ENCODE measurements at places on chromosomes 16 and 17.

- DNase-seq = no peak
Observed at GRCh38 chr17:34665150-34665806, 85.9 kb downstream of the TMEM132E start.

GRCh38 chr16:79439901-79440300 lies 160.6 kb downstream of the MAF start:
- no peak for DNase-seq

- DNase-seq = no peak
Observed at GRCh38 chr17:58985971-58986370, 120.7 kb downstream of the TRIM37 start.

- DNase-seq = no peak
Observed at GRCh38 chr17:32256012-32256700, 9.5 kb upstream of the RHBDL3 start.

GRCh38 chr17:77636835-77637817 lies 321.4 kb upstream of the TNRC6C start:
- DNase-seq = no peak

DNA sequence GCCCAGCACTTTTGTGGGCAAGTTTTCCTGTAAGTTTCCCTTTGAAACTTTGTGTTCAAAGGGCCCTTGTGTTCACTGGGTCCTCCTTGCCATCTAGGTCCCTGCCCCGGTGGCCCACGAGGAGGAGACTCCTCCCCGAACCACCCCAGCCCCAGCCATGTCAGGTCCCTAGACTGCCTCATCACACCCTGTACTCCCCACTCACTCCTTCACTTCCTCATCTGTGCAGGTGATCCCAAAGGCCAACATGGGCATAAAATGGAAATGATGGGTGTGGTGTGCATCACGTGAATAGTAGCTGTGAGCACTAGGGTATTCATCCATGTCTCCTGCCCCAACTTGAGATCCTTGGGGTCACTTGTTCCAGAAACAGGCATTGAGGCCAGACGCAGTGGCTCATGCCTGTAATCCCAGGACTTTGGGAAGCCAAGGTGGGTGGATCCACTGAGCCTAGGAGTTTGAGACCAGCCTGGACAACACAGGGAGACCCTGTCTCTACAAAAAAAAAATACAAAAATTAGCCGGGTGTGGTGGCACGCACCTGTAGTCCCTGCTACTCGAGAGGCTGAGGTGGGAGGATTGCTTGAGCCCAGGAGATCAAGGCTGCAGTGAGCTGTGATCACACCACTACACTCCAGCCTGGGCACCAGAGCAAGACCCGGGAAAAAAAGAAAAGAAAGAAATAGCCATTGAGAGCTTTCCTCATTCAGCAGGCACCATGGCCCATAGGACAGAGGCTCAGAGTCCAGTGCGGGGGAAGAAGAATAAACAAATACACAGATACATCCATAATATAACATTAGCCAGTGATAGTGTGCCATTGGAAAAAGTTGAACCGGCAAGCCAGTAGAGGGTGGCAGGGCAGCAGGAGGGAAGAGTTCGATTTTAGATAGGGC lies 74.5 kb downstream of the KATNIP start:
- no peak for DNase-seq

- DNase-seq = no peak
Observed at GRCh38 chr17:32835291-32835761, 41.6 kb downstream of the MYO1D start.

DNA sequence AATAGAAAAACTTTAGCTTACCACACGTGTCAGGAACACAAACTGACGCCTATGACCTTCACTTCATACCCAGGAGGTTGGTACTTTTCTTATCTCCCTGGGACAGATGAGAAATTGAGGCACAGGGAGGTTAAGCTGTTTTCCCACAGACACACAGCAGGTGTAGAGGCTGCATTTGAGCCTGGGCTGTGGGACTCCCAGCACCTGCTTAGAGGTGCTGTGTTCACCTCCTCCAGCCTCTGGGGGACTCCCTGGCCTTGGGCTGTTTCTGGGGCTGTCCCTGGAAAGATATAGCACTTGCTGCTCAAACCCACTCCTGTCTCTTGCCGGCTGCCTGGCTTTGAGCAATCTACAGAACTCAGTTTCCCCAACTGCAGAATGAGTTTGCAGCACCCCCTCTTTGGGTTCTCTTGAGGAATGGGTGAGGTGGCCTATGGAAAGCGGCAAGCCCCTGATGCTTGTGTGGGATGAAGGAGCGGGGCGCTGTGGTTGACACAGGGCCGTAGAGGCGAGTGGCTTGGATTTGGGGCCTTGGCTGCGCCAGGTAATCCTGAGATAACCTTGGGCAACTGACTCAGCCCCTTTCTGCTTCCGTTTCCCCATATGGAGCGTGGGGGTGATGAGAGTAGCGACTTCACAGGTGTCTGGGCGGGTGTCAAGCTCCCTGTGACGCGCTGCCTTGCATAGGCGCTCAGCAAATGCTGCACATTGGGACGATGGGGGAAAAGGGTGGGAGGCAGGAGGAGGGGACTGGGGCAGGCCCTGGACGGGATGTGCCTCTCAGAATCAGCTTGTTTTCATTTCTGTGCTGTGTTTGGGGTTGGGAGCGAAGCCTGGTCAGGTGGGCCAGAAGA lies 104.5 kb upstream of the CIBAR2 start:
- DNase-seq = no peak

- no peak for DNase-seq
Observed at GRCh38 chr17:82767041-82767754, 15.3 kb downstream of the TBCD start.

- DNase-seq = no peak
Observed at GRCh38 chr16:56828647-56829046, 36.4 kb upstream of the SLC12A3 start.

DNA sequence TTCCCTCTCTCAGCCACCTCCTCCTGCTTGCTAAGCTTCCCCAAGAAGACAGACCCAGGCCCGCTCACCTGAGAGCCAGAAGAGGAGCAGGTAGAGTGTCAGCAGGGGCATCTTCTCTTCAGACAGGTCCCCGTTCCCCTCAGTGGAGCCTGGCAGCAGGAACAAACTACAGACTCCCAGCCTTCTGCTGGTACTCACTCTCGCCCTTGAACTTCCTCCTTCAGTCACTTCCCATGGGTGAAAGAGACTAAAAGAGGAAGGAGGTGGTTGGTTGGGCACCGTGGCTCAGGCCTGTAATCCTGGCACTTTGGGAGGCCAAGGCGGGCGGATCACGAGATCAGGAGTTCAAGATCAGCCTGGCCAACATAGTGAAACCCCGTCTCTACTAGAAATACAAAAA lies at the start of gene CD300LF:
Gene CD300LF (minus strand): TSS at position 168 of the 400 bp plus-strand sequence. CDS start 57 bp downstream, at position 111.
- DNase-seq = no peak

- no peak for DNase-seq
Observed at GRCh38 chr16:88591577-88592021, 21.4 kb downstream of the ZC3H18 start.

DNA sequence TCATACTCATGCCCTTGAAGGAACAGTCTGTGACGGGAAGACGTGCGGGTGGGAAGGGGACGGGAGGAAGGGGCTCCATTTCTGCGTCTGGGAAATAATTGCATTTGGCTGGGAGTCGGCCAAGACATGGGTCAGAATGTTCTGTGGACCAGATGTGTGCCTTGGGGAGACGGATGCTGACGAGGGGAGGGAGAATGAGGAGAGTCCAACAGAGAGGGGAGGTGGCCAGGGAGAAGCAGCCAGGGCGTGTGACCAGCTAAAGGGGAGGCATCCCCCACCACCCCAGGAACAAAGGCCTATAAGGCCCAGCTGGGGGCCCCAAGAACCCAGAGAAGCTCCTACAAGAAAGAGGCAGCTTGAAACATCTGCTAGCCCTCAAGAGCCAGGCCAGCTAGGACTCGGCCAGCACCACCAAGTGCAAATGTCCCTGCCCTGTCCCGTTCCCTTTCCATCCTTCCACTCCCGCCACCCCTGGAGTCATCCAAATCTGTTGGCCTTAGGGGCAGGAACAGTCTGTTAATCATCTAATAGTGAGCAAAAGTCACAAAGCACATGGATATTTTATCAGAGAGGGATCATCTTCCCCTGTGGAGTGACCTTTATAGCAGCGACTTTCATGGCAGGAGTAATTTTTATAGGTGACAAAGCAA lies 42.5 kb upstream of the BCO1 start:
- no peak for DNase-seq

DNA sequence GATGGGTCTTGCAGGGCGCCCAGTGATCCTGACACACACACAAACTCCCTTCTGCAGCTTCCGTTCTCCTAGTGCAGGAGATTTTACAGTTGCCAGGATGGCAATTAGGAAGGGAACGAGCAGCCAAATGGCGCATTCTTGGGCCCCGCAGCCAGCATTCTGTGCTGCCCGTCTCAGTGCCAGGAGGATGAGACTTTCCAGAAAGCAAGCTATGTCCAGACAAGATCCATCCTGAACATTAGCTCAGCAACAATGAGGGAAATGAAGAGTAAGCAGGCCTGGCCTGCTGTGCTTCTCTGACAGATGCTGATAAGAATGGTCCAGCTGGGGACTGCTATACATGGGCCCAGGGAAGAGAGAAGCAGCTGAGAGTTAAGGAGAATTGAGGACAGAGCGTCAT lies 16.5 kb downstream of the SPPL2C start:
- no peak for DNase-seq

DNA sequence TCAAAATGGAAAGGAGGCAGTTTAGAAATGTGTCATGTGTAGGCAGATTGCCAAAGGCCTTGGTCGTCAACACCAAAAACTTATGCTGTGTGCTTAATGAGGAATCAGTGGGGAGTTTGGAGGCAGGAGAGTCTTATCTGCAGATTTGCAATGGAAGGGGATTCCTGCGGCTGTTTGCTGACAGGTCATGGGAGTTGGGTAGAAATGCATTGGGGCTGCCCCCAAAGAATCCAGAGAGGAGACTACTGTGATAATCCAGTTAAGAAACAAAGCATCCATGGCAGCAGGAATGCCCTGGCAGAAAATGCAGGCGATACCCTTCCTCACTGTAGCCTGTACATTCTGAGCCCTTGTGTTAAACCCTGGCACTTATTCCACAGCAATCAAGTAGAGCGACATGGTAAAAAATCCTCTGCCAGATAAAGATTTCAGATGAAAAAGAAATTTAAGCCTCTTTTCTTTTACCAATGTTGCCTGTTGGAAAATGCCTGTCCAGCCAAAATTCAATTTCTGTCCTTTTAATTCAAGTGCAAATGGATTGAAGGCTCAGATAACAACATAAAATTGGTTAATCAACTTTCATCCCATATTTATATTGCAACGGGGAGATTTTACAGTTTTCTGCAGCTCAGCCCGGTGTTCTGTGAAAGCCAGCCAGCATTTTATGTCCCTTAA lies 491.0 kb upstream of the CDH5 start:
- no peak for DNase-seq

DNA sequence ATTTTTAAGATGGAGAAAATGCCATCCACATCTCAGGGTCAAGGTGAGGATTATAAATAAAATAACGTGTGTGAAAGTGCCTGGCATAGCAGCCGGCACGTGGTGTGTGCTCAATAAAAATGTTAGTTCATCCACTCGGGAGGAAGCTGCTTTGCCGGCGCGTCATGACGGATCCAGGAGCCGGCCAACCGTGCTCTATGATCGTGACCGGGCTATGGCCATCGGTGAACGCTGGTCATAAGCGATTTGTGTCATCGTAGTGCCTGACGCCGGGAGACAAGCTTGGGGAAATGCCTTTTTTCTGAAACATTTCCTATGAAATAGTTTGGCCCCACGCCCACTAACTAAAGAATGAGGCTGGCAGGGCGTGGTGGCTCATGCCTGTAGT lies 74.0 kb downstream of the CMC2 start:
- no peak for DNase-seq

GRCh38 chr17:42517516-42517915 lies 18.5 kb upstream of the NAGLU start:
- no peak for DNase-seq

DNA sequence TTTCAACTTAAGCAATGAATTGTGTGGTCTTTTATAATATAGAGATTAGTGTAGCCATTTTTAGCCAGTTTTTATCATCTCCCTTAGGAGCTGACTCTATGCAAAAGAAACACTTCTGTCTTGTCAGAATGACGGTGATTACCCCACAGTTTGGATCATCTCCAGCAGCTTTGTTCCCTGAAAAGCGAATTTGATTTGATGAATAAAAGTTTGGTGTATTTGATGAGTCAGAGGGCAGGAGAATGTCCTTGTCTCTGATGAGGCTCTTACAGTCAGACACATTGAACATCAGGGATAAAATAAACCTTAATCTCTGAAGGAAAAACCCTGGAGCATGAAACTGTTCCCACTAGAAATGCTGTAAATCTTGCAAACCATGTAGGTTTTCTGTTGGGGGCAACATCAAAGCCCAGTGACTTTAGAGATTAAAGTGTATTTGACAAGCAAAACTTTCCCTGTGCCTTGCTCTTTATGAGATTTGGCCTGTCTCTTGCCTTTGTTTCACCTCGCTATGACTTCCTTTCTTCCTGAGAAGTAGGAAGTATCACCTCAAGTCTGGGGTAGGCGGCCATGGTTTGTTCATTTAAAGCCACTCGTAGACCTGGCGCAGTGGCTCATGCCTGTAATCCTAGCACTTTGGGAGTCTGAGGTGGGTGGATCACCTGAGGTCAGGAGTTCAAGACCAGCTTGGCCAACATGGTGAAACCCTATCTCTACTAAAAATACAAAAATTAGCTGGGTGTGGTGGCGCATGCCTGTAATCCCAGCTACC lies 209.3 kb downstream of the FTO start:
- DNase-seq = peak; percentile 64

- DNase-seq = no peak
Observed at GRCh38 chr17:43338886-43339516, 59.8 kb upstream of the ARL4D start.

GRCh38 chr16:27712251-27712711 lies 162.3 kb downstream of the KATNIP start:
- DNase-seq = no peak

GRCh38 chr17:7242717-7243452 lies 636 bp upstream of the GABARAP start:
- peak; percentile 76 for DNase-seq
